H4 (cell line): ENCODE measurements at places on chromosomes 6 and 20.
A peak's percentile ranks its signal among the peaks of the same experiment; 100 is the strongest.

GRCh38 chr6:20211037-20211940, 980 bp downstream of the MBOAT1 start:
- DNase-seq = peak; percentile 18

DNA sequence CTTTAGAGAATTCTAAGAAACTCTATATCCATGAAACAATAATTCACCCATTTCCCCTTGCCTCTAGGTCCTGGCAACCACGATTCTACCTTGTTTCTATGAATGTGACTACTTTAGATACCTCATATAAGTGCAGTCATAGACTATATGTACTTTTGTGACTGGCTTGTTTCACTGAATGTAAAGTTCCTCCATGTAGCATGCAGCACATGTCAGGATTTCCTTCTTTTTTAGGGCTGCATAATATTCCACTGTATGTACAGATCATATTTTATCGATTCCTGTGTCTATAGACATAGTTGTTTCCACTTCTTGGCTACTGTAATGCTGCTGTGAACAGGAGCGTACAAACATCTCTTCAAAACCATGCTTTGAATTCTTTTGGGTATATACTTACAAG, 11.7 kb downstream of the EEF1E1 start:
- no peak for DNase-seq

DNA sequence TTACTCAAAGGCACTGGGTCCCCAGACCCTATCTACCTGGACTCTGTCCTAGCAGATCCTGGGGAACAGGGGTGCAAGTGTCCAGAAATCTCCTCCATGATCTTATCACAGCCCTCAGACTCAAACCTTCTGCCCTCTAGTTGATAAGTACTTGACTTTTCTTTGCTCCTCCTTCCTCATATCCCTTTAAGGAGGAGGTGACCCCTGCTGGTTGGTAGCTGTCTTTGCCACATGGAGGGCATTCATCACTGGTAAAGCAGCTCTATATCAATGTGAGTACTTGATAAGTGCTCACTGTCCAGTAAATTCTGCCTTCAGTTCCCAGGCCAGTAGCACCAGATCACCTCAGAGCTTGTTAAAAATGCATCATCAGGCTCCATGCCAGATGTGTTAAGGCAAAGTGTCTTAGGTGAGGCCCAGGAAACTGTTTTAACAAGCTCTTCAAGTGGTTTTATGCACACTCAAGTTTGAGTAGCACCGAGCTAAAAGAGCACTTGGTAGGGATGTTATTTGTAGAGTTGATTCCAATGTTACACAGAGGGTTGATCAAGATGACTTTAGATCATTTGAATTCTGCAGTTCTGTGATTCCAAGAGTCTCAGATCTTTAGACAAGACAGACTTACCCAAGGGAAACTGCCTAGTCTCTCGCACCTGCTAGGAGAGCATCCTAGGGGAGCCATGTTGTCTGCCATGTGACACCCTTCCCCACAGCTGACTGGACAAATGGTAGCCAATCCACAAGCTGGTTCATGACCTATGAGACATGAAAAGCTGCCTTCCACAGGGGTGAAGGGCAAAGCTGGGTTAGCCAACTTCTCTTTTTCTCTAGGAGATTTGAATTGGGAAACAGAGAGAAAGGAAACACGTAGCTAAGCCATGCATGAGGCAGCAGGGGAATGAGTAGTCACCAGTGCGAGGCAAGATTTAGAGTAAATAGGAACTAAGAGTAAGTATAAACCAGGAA, 18.6 kb downstream of the TREML2 start:
- DNase-seq = peak; percentile 65

- DNase-seq = no peak
Measured at GRCh38 chr20:43744966-43745730, 18.3 kb upstream of the GTSF1L start.

DNA sequence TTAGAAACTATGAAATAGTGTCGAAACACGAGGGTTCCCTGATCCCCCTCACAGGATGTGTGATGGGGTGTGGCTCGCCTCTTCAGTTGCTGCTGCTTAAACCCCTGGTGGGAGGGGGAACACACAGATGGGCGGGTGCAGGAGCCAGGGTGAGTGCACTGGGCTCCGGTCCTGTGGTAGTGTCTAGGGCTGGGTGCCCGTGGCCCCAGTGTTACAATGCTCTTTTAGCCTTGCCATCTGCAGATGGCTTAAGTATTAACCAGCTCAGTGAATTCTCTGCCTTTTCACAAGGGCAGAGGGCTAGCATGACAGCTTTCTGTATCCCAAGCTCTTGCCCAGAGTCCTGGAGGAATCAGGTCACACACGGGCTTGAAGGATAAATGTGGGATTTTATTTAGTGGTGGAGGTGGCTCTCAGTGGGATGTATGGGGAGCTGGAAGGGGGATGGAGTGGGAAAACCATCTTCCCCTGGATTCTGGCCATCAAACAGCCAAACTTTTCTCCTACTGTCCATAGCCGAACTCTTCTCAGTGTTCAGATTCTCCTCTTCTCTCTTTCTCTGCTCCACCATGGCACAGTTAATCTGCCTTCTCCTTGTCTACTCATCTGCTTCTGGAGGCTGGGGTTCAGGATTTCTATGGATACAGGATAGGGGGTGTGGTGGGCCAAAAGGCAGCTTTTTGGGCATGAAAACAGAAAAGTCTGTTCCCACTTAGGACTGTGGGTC, 659.0 kb downstream of the EPM2A start:
- DNase-seq = no peak

- no peak for DNase-seq
Measured at GRCh38 chr20:8342391-8342790, 210.3 kb downstream of the PLCB1 start.

DNA sequence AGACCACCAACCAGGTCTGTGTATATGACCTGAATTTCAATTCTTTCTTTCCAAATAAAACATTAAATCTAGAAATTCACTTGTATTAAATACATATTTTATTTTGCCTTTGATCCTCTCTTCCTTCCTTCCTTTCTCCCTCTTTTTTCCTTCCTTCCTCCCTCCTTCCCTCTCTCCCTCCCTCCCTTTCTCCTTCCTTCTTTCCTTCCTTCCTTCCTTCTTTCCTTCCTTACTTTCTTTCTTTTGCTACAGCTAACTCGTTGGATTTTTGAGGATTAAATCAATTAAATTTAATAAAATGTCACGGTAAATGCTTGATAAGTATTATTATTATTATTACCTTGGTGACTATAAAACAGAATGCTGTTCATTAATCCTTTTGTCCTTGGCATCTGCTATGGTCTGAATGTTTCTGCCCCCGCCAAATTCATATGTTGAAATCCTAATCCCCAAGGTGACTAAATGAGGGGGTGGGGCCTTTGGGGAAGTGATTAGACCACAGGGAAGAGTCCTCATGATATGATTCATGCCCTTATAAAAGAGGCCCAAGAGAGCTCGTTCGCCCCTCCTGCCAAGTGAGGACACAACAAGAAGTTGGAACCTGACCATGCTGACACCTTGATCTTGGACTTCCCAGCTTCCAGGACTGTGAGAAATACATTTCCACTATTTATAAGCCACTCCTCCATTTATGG, 67.6 kb upstream of the BTBD3 start:
- DNase-seq = peak; percentile 51

DNA sequence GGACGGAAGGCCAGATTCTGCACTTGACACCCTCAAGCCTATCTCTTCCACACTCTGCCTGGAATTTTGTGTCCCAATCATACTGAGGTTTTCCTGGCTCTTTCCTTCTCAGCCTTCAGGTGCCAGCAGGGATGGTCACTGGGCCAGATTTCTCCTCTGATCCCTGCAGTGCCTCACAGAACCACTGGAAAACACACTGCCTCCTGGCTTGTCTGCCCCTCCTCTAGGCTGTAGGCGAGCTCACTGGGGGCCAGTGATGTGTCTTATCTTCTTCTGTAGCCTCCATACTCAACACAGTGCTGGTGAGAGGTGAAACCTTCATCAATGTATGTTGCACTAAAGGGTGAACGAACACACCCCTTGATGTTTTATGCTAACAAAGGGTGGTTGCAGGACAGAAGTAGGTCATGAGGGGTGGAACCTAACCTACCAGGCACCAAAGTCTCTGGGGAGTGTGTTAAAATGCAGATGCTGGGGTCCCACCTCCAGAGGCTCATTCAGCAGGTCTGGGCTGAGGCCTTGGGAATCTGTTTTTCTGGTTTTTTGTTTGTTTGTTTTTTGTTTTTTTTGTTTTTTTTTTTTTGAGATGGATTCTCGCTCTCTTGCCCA, 80.3 kb downstream of the CDH26 start:
- DNase-seq = no peak

DNA sequence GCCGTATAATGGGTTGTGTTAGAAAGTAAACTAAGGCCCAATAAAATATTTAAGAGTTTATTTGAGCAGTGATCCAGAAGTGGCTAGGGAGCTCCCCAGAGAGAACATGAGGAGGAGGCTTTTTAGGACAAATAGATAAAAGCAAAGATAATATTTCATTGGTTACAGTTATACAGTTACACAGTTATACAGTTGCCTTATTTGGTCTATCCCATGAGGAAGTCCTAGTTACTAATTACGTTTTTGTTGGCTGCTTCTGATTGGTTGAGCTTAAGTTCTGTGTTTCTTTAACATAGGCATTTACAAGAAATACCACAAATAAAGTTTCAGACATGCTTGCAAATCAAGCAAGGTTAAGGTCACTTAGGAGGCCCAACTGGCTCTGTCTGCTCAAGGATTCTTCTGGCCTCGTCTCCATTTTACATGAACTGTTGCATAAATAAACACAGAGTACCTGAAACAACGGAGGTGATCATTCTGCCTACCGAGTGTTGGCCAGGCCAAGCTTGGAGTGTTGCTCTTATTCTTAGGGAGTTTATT, 7.0 kb downstream of the UBD start:
- no peak for DNase-seq

DNA sequence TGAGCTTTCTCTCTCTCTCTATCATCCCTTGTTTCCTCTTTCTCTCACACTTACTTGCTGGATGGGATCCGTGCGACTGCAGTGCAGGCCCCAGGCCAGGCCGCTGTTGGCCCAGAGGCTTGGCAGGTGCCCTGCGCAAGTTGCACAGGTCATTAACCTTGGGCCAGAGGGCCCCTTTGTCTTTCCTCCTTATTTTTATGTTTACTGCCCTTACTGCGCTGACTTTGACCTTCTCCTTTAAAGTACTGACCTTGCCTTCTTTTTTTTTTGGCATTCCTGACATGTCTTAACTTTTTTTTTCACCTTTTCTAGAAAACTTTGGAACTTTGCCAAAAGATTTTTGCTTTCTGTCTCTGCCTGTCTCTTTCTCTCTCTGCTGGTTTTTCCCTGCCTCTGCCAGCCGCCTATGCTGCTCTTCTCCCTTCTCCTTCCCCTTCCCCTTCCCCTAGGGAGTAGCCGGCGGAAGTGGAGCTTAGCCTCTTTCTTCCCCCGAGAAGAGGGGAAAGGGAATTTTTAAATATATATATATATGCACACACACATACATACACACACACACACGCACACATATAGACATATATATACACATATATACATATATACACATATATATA, 59.6 kb upstream of the CDH4 start:
- DNase-seq = no peak

DNA sequence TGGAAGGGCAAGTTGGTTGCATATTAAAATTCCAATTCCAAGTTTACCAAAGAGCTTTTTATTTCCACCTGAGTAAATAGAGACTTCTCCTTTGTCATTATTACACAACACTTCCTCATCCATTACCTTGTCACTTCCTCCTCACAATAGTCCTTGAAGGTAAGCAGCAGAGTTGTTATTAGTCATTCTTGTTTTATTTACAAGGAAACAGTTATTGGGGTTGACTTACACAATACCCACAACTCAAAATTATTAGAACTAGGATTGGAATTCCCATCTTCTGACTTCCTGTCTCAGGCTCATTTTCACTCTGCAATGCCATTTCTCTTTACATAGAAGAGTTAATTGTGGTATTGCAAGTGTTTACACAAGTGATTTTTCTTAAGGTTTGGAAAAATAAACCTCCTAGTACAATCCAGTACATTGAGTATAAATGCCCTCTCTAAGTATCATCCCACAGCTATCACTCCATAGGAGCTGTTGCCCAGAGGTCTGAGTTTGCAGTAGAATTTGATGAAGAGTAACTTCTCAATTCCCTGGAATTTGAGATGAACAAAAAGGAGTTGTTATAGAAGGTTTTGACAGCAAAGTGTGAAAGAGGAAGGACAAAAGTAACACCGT, 28.9 kb upstream of the MTRF1L start:
- DNase-seq = peak; percentile 6

GRCh38 chr20:5463007-5463686, 146.4 kb upstream of the PROKR2 start:
- no peak for DNase-seq

- no peak for DNase-seq
Measured at GRCh38 chr6:154306696-154307095, 49.9 kb downstream of the IPCEF1 start.

DNA sequence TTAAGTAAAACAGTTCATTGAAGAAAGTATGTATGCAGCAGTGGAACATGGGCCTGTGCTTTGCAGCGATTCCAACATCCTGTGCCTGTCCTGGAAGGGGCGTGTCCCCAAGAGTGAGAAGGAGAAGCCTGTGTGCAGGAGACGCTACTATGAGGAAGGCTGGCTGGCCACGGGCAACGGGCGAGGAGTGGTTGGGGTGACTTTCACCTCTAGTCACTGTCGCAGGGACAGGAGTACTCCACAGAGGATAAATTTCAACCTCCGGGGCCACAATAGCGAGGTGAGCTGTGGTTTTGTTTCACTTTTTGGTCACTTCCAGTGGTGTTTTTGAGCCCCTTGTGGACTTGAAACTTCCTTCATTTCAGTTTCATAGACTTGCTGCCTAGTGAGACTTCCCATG, 1.7 kb downstream of the TULP4 start:
- no peak for DNase-seq

GRCh38 chr6:4805553-4806336, 29.5 kb downstream of the CDYL start:
- peak; percentile 60 for DNase-seq

DNA sequence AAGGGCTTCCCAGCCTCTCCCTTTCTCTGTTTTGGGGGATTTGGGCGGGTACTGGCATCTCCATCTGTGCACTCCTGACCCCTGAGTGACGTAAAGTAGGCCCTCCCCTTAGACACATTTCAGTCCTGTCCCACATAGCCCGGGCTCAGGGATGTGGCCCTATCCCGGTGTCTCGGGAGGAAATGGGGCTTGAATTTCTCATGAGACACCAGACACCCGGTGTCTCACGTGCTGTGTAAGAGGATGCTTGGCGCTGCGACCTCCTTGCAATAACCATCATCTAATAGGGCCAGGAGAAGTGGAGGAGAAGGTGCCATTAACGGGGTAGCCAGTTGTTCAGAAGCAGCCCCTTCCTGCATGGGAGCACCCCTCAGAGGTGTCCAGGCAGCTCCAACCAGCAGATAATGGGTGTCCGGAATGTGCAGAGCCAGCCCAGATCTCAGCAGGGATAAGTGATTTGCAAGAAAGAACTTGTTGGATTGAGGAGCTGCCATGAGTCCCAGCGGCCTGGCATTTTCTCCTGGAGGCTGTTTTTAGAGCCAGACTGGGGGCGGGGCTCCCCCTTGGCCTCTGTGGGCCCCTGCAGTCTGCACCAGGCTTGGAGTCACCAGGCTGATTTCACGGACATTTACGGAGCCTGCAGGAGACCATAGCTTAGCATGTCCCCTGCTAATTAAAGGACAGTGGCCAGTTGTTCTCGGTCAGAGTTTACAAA, 372.0 kb downstream of the PREX1 start:
- no peak for DNase-seq
